Upper lobe of right lung (tissue), 1 donor: ENCODE measurements at places on chromosomes 13 and 19.

DNA sequence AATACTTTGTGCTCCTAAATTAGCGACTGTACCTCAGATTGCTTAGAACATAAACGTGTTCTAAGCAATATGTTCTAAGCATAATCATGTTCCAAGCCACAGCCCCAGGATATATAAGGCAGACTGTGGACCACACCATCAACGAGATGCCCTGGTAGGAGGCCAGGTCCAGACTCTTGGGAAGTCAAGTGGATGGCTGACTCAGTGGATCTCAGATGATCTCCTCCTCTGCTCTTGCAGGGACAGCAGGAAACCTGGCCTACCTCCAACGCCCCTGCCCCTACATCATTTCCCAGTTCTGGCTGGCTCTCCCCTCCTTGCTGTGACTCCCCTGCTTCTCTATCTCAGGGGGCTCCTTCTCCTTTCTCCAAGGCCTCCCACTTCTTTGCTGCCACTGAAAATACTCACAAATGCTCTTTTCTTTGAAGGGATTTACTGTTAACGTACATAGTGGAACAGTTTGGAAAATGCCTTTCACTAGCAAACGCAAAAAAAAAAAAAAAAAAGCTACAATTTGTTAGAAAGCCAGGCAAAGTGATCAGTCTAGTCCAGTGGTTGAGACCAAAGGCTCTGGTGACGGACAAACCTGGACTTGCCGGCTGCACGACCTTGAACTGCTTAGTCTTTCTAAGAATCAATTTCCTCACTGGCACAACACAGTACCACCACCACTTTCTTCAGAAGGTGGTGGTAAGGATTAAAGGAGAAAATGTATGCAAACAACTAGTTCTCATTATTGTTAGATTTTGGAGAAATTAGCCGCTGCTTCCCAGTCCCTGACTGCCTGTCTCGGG is 3.0 kb downstream of the TMTC4 start:
- no peak for DNase-seq

DNA sequence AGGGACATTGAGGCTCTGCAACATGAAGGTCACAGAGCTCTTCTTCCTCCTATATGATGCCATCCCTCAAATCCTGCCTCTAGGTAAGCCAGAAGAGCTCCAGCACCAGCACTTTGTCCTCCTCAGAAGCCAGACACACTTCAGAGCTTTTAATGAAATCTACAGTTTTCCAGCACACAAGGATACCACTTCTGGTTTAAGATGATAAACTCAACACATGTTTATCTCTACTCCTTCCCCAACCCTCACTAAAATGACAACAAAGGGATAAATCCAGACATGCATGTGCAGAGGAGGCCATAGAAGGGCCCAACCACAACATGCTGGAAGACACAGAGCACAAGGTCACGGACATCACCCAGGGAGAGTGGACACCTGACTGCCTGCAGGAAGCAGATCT is 195.3 kb downstream of the USP12 start:
- no peak for DNase-seq

GRCh38 chr19:42311657-42312056 is 1.5 kb upstream of the TMEM145 start:
- DNase-seq: no peak

DNA sequence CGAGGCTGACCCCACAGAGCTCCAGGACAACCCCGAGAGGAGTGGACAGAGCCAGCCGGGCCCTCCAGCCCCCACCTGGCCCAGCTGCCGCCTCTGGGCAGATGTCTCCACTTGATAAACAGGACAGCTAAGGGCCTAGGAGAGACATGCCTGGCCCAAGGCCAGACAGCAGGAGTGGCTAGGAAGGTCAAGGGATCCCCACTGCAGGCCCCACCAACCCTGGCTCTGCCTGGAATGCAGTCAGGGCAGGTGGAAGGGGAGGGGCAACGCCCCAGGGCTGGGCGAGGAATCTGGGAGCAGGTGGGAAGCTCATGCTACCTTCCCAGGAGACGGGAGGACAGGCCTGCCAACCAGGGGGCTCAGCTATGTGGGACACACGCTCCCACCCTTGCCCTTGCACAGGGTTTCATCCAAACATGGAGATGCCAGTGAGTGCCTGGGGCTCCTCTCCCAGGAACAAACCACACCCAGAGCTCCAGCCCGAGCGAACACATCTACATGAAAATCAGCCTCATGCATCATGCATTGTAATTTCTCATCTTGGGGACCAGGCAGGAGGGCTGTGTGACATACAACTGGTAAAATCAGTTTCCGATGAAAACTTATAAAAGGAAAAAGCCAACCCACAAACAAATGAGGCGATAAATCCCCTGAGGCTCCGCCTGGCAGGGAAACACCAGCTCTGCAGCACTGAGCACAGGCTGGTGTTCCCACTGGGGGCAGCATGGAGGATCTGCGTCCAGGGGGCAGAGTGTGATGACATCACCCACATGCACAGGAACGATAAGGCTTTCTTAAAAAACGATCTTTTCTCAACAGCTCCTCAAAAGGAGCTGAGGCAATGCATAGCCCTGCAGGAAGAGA is 25.0 kb downstream of the SH3GL1 start:
- peak; percentile 83 for DNase-seq

GRCh38 chr13:98335721-98336120 is 158.7 kb upstream of the RNF113B start:
- DNase-seq: no peak

- no peak for DNase-seq
These were observed 226.5 kb downstream of the FOXO1 start for GRCh38 chr13:40439928-40440327.

- DNase-seq: no peak
These were observed 36.2 kb downstream of the GPC6 start for GRCh38 chr13:93262729-93263345.

- DNase-seq: no peak
These were observed 13.3 kb downstream of the ZNF699 start for GRCh38 chr19:9296336-9296735.

GRCh38 chr13:108828086-108828815 is 198.8 kb downstream of the MYO16 start:
- no peak for DNase-seq

DNA sequence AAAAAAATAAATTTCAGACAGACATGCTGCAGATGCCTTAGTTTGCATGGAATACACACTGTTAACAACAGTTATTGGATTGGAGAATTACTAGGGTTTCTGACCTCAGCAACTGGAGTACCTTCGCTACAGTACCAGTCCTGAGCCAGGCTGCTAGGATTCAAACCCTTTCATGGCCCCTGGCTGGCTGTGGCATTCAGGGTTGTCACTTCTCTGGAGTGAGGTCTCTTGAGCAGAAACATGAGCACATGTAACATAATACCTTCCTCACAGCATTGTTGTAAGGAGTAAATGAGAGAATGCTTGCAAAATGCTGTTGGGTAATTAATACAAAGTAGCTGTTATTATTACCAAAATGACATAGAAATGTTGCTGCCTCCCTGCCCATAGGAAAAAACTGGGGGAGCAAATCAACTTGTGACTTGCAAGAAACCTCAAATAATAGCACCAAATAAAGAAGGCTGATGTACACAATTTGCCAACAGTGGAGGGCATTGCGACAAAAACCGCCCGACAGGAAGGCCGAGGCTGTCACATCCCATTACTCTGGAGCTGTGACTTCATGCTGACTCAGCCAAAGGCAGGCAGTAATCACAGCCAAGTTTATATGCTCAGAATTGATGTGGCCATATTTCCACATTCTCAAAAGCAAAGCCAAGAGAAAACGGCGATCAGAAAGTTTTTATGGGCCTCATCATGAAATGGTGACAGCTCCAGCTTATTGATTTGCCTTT is 100.4 kb downstream of the RFC3 start:
- DNase-seq: no peak

- no peak for DNase-seq
These were observed 4.0 kb upstream of the ZNF701 start for GRCh38 chr19:52566121-52566520.

DNA sequence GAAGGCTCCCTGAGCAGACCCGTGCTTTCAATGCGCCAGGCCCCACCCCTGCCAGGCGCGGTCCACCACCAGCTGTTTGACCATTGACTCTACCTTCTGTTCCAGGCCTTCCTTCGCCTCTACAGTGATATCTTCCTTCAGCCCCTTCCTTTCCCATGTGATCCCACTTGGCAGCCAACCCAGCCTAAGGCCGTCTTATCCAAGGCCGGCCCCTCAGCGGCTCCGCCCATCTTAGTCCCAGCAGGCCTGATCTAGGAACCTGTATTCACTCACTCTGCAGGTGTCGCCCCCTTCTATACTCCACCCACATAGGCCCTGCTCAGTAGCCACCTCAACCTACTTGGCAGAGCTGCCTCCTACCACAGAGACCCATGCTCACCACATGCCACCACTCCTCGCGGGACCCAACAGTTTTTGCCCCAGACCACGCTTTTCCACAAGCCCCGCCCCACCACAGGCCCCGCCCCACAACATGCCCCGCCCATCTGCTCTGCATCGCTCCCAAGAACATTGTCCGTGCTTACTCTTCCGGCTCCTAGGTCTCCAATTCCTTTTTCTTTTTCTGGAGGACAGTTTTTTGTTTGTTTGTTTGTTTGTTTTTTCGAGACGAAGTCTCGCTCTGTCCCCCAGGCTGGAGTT is 2.9 kb downstream of the RASIP1 start:
- DNase-seq: no peak

DNA sequence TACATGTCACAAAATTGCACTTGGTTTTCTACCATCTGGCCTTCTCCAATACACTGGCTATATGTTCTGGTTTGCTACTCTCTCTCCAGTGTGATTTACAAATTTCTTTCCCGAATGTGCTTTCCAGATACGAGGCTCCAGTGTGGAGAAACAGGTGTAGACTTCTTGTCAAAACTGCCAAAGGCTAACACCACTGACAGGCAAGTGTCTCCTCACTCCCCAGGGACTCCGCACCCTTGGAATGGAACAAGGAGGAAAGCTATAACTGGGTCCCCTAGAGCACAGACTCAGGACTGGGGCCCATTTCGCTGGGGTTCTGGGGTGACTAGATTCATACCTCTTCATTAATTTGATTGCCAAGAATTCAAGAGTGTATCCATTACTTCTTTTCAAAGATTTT is 161.8 kb downstream of the FOXO1 start:
- DNase-seq: no peak

DNA sequence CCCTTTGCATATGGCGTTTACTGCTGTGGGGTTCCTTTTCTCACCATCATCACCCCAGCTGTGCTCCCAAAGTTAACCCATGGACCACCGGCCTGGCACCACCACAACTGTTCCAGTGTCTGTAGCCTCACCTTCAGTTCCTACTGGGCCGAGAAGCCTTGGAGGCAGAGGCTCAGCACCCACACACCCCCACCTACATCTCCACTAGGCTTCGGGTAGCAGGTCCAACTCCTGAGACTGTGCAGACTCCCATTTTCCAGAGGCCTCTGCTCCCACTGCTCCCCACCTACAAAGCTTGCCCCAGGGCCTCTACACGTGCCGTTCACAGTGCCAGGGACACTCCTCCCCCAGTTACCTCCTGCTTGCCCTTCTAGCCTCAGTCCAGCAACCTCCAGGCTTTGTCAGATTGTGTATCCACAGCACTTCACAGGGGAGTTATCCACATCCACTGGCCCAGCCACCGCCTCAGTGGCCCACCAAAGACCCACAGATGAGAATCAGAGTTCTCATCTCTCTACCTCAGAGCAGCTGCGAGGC is 14.1 kb downstream of the SLC27A5 start:
- DNase-seq: no peak

- no peak for DNase-seq
These were observed 100.7 kb downstream of the MBNL2 start for GRCh38 chr13:97322740-97323342.

DNA sequence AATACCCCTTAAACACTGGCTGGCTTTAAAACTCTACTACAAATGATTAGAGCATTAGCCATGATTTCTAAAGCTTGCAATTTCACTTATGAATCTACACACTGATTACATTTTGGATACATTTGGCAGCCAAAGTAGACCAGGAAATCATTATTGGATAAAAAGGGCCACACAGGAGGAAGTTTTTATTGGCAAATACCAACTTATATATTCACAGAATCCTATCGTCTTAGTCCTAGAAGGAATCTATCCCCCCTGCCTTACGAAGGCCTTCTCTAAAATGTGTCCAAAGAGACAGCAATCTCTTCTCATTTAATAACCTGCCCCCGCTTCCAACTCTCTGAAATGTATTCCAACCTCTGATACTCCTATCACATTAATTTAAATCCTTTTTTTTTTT is 52.5 kb downstream of the KLF5 start:
- DNase-seq: no peak

DNA sequence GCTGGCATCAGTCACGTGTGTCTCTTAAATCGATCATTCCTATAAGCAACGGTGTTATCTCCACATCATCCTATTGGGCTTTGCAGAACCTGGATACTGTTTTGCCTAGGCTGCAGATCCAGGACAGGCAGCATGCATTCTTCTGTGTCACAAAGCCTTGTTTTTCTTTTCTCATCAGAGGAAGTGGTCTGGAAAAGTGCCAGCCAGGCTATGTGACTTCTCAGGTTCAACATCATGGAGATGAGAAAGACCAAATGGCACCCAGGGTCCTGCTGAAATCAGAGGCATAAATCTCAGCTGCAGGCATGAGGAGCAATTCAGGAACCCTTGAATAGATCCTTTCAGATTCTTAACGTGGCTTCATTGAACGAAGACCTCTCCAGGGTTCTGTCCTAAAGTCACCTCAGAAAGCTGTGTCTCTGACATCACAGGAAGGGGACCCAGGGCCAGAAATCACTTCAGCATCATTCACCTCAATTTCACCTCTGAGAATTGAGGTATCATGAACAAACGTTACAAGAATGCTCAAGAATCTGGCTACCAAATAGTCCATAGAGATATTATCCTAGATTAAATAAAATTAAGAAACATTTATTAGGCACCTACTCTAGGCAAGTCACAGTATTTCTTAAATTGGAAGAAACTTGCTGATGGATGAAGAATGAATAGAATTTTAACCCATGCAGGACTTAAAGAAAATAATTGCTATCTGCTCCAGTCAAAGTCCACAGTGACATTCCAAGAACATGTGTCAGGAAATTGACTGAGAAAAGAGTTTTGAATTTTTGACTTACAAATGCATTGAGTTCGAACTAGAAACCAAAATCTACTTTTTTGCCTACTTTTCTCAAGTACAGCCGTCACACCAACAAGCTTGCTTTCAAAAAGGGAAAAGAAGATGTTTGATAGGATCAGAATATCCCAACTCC is 124.1 kb downstream of the COG6 start:
- DNase-seq: no peak

DNA sequence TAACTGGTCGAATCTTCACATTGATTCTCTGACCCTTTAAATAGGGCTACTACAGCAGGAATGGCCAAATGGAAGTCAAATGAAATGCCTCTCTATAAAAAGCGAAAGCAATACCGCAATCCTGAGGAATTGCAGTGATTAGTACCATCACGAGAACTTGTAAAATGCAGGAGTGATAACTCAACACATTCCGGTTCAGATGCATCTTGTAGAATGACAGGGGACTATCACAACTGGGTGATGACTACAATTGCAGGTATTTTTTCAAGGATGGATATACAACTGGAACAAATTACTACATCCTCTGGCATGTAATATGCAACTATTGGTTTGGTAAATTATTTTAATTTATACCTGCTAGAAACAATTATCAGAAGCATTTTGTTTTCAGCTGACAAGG is 140.4 kb downstream of the PCDH20 start:
- no peak for DNase-seq

- no peak for DNase-seq
These were observed 37.1 kb downstream of the SMAD9 start for GRCh38 chr13:36882829-36883390.
